ENCODE measurements at places on chromosomes 1 and 21. TPM values are rescaled to one million over a fixed set of nuclear protein-coding genes. Genes with fewer than 3 reads are reported as not detected.

The ACTL8 gene
- total RNA-seq: not detected

- no peak overlapping the region for H3K27ac ChIP-seq
- H3K27me3 ChIP-seq: no peaks in the 10 kb centered on the region
- H3K4me1 ChIP-seq: no peaks in the 10 kb centered on the region
- H3K36me3 ChIP-seq: no peaks in the 10 kb centered on the region
- no peak for DNase-seq
- H3K4me3 ChIP-seq: no peak overlapping the region
These were observed 512.6 kb downstream of the MRPL39 start for GRCh38 chr21:25094695-25095094.

DNA sequence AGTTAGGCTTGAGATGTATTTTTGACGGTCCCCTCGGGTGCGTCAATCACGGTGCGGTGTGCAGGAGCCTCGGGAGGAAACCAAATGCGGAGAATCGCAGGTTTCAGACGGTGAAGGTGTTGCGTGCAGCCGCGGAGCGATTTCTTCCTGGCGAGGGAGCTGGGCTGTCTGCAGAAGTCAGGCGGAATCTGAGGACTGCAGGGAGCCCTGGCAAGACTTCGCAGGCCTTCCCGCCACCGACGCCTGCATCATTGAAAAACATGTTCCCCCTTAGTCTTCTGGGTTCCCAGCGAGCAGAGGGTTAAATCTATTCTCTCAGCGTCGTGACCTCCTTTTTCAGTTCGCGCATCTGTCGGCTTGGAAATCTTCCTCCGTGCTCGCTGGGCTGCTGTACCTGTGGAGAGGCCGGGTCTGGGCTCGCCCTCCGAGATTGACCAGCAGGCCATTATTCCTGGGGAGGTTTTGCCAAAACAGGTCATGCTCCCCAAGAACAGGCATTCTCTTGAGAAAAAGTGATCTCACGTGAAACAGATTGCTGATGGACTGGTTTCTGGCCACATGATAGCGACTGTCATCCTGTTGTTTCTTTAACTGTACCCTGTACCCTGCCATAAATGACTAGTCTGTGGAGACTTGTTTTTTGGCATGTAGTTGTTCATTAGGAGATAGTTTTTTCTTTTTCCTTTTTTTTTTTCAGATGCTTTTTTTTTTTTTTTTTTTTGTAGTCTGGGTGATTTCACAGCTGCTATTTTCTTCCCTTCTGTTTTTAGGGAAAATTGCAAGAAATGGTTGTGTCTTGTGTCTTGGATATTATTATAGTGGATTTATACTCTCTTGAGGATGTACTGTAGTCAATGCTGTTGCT lies 894 bp downstream of the EPB41 start:
- H3K27me3 ChIP-seq: no peaks in the 10 kb centered on the region
- peak overlapping the region; percentile 79 for H3K4me3 ChIP-seq
- H3K4me1 ChIP-seq: peaks cover 4% of the 10 kb centered on the region
- H3K36me3 ChIP-seq: no peaks in the 10 kb centered on the region

- H3K4me3 ChIP-seq: no peak overlapping the region
- no peaks in the 10 kb centered on the region for H3K36me3 ChIP-seq
- H3K4me1 ChIP-seq: peaks cover 21% of the 10 kb centered on the region
- DNase-seq: no peak
- H3K27ac ChIP-seq: no peak overlapping the region
These were observed 244.3 kb downstream of the FGGY start for GRCh38 chr1:59541161-59541560.

The AMPD1 gene
- not detected for total RNA-seq

DNA sequence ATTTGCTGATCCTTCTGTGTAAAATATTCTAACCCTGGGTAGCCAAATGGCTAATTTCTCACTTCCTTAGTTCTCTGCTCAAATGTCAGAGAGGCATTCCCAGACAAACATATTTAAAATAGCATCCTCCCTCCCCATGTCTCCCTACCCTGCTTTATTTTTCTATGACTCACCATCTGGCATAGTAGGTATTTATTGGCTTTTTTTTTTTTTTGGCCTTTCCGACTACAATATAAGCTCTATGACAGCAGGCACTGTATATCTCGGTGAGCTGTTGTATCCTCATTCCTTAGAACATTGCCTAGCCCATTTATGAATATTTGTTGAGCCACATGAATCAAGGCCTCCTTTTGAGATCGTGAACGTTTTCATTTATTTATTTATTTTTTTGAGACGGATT lies 1.5 kb upstream of the NEK7 start:
- no peaks in the 10 kb centered on the region for H3K36me3 ChIP-seq
- H3K4me3 ChIP-seq: no peak overlapping the region
- H3K4me1 ChIP-seq: peaks cover 3% of the 10 kb centered on the region
- DNase-seq: no peak
- no peak overlapping the region for H3K27ac ChIP-seq

- H3K4me1 ChIP-seq: no peaks in the 10 kb centered on the region
- H3K27ac ChIP-seq: no peak overlapping the region
- no peak overlapping the region for H3K4me3 ChIP-seq
- H3K36me3 ChIP-seq: no peaks in the 10 kb centered on the region
These were observed 281.7 kb upstream of the CXADR start for GRCh38 chr21:17231124-17231523.

- no peaks in the 10 kb centered on the region for H3K27me3 ChIP-seq
- H3K36me3 ChIP-seq: no peaks in the 10 kb centered on the region
- no peak for DNase-seq
- no peak overlapping the region for H3K4me3 ChIP-seq
- H3K4me1 ChIP-seq: peaks cover 14% of the 10 kb centered on the region
These were observed 96.8 kb downstream of the BEND5 start for GRCh38 chr1:48679859-48680258.

The B3GALT2 gene
- not detected for total RNA-seq

DNA sequence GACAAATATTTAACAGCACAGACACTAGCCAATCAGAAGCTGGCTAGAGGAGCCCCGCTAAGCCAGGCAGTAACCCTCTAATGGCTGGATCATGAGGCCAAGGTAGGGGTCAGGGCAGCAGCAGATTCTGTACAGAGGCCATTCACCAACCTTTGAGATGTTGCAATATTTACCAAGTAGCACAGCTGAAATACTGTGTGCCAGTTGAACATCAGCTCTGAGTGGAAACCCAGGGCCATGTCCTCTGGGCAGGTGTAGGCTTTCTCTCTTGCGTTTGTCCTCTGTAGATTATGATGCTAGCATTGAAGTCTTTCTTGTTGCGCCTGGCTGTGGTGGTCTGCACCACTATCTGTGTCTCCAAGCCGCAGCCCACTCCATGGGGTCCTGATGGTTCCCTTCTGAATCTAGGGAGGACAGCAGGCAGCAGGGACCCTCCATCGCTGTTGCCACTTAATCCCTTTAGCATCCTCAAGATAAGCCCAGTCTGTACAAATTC lies 2.5 kb upstream of the COG2 start:
- no peaks in the 10 kb centered on the region for H3K36me3 ChIP-seq
- H3K4me3 ChIP-seq: no peak overlapping the region
- peaks cover 16% of the 10 kb centered on the region for H3K27me3 ChIP-seq

The IVL gene
- total RNA-seq: not detected

- H3K27me3 ChIP-seq: no peaks in the 10 kb centered on the region
- DNase-seq: no peak
- H3K27ac ChIP-seq: no peak overlapping the region
- H3K36me3 ChIP-seq: peaks cover 16% of the 10 kb centered on the region
These were observed 4.4 kb downstream of the B4GALT2 start for GRCh38 chr1:43983253-43983899.

The AQP10 gene
- total RNA-seq: not detected

The UTS2 gene
- not detected for total RNA-seq

DNA sequence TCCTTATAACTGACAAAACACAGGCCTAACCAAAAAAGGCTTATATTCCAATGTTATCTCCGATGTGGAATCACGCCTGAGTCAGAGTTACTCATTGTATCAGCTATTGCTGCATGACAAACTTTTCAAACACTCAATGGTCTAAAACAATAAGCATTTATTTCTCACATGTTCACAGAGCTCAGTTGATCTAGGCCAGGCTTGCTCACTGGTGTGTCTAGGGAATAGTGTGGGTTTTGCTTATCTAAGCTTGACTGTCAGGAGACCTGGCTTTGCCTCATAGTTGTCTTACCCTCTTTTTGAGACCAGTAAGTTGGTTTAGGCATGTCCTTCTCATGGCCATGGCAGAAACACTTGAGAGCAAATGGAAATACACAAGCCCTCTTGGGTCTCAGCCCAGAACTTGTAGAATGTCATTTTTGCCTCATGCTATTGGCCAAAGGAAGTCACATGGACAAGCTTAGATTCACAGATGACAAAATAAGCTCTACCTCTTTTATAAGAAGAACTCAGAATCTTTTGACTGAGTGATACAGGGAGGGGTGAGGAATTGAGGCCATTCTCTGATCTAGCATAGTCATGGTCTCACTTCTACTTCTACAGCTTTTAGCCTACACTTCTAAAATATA lies 130.8 kb downstream of the HMCN1 start:
- H3K4me3 ChIP-seq: no peak overlapping the region
- no peaks in the 10 kb centered on the region for H3K27me3 ChIP-seq
- H3K27ac ChIP-seq: no peak overlapping the region
- H3K4me1 ChIP-seq: peaks cover 6% of the 10 kb centered on the region
- H3K36me3 ChIP-seq: no peaks in the 10 kb centered on the region
- no peak for DNase-seq

The C4BPB gene
- total RNA-seq: not detected

The LGR6 gene
- 0.45 TPM for total RNA-seq

The CHI3L1 gene
- total RNA-seq: 0.63 TPM

The ANGPTL3 gene
- total RNA-seq: not detected

DNA sequence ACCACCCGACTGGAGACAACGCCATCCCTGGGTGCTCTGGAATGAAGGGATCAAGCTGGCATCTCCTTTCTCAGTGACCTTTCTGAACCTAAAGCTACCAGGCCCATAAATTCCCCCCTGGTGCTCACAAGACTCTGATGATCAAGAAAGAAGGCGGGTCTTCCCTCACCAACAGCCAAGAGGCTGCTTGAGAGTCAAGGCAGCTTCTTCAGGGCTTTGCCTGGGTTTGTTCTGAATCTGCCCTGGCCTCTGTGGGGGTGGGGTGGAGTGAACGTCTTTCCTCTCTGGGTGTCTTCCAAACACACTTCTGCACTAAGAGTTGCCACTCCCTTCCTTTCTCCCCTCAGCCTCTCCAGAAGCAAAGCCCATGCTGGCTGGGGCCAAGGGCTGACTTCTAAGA lies 36.1 kb downstream of the CD247 start:
- H3K27me3 ChIP-seq: no peaks in the 10 kb centered on the region
- no peak overlapping the region for H3K4me3 ChIP-seq
- no peaks in the 10 kb centered on the region for H3K36me3 ChIP-seq

The EXTL1 gene
- 3.3 TPM for total RNA-seq

- no peaks in the 10 kb centered on the region for H3K27me3 ChIP-seq
- H3K27ac ChIP-seq: no peak overlapping the region
- H3K4me3 ChIP-seq: no peak overlapping the region
These were observed 1805.9 kb downstream of the NCAM2 start for GRCh38 chr21:22804151-22804550.

The NUDT4B gene
- total RNA-seq: 1.3 TPM

- H3K4me1 ChIP-seq: no peaks in the 10 kb centered on the region
- H3K27ac ChIP-seq: no peak overlapping the region
- peak; percentile 69 for DNase-seq
- no peaks in the 10 kb centered on the region for H3K36me3 ChIP-seq
- H3K4me3 ChIP-seq: no peak overlapping the region
These were observed 28.8 kb downstream of the CFAP74 start for GRCh38 chr1:1974834-1975233.
